Central memory CD4-positive, alpha-beta T cell (primary cell): ENCODE measurements at places on chromosomes 1 and 21.

GRCh38 chr1:189726806-189727205, 750.9 kb downstream of the BRINP3 start:
- DNase-seq: no peak

DNA sequence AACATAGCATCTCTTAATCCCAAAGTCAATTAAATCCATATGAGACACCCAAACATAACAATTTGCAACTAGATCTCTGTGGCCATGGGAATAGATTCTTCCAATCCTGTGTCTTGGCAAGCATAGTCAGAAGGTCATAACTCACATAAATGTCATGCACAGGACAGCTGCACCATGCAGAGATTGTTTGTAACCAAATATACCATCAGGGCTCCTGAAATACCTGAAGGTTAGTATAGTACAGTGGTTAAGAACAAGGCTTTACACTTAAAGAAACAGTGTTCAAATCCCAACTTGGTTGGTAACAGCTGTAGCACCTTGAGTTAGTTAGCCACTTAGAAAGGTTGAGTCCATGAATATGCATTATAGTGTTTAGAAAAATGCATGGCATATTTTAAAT, 82.6 kb upstream of the CCDC190 start:
- DNase-seq: no peak

- DNase-seq: no peak
Observed at GRCh38 chr1:112337028-112337531, 58.9 kb upstream of the CTTNBP2NL start.

GRCh38 chr1:24644100-24644384, 940 bp downstream of the SRRM1 start:
- no peak for DNase-seq

DNA sequence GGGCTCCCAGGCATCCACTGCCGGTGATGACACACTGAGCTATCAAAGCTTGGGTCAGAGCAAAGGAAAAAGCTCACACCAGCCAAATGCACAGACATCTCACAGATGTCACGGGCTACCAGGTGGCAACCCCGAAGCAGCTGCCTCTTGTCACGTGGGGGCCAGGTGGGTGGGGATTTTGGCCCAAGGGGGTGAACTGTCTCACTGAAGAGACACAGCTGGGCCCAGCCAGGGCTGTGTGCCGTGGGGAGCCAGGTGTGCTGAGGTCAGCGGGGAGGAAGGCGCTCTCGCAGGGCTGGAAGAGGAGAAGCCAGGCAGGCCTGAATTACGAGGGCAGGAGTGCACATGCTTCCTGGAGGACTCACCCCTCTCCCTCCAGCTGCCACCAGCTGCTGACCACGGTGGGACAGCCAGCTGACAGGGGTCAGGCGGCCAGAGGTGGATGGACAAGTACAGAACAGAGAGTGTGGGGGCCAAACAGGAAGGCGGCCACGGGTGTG, 32.4 kb downstream of the KCNN3 start:
- no peak for DNase-seq
